ENCODE measurements at places on chromosomes 3 and 15.
A peak's percentile ranks its signal among the peaks of the same experiment; 100 is the strongest.

DNA sequence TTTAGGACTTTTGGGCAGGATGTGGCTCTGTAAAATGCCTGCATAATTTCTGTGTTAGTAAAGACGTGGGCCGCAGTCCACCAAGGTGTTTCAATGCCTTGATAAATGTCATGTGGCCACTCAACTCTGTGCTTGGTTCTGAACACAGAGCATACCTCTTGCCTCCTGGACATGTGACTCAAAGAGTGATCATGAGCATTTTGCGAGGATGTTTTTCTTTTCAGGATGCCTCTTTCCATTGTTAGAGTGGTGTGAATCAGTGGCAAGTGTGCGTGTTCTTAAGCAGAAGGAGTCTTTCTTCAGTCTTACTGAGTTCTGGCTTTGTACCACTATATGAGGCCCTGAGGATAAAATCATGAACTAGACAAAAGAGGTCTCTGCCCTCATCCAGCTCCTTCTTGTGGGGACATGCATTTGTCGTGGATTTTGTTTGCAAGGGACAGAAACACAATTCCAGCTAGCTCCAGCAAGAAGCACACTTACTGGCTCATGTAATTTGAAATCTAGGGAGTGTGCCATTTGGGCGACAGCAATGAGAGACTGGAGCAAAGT lies 363.4 kb downstream of the LRTM1 start:
- no peak for DNase-seq

DNA sequence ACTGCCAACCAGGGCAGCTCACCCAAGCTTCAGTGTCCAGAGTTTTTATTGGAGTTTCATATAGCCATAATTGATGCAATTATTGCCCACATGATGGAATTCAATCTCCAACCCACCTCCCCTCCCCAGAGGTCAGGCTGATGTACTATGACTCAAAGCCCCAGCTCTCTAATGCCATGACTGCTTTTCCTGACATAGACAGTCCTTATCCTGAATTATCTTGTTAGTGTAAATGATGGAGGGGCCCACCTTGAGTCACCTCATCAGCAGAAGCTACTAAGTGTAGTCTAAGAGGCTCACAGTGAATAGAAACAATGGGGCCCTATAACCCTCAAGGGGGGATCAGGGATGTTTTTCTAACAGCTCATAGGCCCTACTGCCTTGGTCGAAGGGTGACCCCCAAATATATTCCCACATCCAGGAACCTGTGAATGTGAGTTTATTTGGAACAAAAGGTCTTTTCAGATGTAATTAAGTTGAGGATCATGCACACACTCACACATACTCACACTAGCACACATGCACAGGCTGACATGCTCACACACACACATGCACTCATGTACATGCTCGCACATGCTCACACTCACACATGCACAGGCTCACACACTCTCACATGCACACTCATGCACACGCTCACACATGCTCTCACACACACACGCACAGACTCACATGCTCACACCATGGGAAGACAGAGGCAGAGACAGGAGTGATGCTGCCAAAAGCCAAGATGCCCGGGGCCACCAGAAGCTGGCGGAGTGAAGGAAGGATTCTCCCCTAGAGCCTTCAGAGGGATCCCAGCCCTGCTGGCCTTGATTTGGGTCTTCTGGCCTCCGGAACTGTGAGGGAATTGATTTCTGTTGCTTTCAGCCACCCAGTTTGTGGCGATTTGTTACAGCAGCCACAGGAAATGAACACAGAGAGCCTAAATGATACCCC lies 131.2 kb upstream of the SMAD3 start:
- DNase-seq: no peak

- DNase-seq: no peak
These were observed 6.8 kb upstream of the MOBP start for GRCh38 chr3:39460677-39461076.

DNA sequence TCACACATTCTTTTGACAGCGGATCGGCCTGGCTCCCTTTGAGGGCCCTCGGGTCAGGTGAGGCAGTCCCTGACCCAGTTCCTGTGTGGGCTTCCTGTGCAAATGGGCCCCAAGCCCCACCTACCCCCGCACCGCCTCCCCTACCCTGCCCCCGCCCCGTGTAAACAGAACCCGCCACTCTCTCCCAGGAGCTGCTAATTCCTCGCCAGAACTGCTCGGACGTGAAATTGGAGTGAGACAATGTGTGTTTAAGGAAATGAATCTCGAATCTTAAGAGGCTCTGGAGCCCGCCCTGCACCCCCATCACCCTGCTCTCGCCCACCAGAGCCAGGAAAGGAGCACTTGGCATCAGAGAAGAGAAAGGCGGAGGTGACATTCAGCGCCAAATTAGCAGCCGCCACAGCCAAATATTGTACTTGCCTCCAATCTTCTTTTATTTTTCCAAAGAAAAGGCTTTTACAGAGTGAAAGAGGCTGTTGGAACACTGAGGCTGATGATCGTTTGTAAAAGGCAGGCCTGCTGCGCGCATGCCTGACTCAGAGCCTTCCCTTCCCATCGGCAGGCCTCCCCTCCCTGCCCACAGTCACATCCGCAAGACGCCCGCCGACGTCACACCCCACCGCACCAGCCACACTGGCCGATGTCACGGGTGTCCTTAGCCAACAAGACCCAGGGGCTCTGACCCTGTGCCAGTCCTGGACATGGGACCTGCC lies 53.1 kb downstream of the CACNA2D2 start:
- peak; percentile 73 for DNase-seq

GRCh38 chr3:161389445-161390035 lies 18.2 kb upstream of the SPTSSB start:
- no peak for DNase-seq

DNA sequence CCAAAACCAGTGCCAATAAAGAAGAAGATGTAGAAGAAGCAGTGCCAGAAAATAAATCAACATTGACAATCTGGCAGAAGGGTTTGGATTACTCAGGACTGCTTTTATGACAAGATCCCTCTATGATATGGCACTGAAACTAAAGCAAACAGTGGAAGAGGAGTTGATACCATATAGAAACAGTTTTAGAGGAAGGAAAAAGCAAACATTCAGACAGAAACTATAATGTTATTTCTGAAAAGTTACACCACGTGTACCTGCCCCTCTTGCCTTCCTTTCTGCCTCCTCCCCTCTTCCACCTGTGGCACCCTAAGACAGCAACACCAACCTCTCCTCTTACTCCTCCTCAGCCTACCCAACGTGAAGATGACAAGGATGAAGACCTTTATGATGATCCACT lies 63.0 kb downstream of the SFMBT1 start:
- DNase-seq: no peak

DNA sequence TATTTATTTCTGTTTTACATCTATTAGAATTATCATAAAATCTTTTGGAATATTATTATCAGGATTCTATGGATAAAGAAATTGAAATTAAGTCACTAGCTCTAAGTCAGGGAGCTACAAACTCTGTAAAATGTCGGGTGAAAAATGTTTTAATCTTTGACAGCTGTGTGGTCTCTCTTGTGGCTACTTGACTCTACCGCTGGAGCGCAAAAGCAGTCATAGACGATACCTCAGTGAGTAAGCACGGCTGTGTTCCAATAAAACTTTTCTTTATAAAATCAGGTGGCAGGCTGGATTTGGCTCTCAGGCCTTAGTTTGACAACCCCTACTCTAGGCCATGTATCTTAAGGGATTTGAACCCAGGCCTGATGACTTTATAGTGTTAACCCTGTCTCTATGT lies 88.5 kb upstream of the PFN2 start:
- no peak for DNase-seq

- no peak for DNase-seq
These were observed 62.3 kb upstream of the IGF1R start for GRCh38 chr15:98586066-98586465.

GRCh38 chr3:143184099-143184498 lies 64.5 kb downstream of the CHST2 start:
- no peak for DNase-seq

DNA sequence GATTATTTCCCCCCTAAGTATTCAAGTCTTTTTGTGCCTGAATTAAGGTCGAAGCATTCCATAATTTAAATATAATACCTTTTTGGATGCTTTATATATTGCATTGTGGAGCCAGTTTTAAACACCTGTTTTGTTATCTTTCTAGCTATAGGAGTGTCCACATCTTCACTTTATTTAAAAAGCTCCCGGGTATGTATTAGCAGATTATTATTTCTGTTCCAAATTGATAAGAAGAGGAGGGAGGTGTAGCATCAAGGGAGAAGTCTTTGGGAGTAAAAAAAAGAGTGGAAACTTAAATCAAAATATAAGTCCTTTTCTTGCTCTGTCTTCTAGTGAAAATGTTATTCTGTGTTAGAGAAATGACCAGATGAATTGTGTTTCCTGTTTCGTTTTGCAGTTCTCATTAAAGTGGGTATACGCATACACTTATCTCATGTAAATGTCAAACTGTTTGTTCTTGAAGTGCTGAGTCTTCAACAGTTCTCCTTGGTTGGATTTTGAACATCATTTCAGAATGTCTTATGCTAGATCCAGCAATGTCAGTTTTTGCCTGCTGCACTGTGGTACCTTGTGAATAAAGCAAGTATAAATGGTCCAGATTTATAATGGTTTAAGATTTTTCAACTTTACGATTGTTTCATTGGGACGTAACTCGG lies 105.8 kb downstream of the FNDC3B start:
- no peak for DNase-seq

DNA sequence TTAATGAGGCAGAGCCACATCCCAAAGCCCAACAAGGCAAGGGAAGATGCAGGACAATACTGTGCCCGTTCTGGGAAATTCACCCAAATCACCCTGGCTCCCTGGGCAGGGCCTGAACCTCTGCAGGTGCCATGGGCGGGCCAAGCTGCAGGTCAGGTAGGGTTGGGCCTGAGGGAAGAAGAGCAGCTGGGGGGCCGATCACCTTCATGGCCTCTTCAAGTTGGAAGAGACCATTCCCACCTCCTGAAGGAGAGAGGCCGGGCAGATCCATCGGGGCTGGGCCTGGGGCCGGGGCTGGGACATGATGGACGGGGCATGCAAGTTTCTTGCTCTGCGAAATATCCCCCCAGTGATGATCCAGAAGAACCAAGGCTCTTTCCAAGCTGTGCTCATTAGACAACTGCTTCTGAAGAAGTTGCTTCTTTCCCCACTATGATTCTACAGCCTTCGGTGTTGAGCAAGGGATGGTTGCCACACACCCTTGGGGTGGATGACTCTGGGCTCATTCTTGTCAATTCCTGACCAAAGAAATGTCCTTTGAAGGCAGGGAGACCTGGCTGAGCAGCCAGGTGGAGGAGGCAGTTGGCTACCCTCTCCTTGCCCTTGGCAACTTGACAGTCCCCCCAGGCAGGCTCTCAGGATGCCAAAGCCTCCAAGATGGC lies 38.2 kb downstream of the KLHL25 start:
- DNase-seq: no peak

DNA sequence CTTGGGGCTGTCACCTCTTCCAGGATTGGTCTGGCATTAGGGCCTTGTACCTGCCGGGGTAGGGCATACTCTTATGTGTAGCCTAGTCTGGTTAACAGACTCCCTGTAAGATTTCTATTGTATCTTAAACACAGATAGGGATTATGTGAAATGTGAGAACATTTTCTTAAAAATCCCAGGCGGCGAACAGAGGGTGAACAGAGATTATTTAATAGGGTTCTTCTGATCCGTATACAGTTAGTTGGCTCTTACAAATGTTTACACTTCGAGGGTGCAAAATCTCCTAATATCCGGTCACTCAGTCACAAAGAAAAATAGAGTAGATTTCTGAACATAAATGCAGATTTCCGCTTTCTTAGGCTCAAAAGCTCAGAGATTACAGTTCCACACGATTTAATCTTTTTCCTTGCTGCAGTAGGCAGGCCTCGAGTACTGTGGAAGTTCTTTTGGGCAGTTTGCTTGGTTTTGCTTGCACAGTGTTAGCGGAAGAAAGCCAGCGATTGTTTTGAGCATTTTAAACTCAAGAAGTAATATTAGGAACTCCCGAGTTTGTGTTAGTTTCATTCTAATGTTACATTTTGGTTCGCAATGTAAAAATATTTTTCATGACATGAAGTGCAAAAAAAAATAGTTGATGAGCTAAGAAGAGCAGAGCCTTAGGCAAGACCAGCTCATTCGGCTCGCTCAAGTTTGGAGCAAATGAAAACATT lies 993 bp downstream of the PLCL2 start:
- no peak for DNase-seq

DNA sequence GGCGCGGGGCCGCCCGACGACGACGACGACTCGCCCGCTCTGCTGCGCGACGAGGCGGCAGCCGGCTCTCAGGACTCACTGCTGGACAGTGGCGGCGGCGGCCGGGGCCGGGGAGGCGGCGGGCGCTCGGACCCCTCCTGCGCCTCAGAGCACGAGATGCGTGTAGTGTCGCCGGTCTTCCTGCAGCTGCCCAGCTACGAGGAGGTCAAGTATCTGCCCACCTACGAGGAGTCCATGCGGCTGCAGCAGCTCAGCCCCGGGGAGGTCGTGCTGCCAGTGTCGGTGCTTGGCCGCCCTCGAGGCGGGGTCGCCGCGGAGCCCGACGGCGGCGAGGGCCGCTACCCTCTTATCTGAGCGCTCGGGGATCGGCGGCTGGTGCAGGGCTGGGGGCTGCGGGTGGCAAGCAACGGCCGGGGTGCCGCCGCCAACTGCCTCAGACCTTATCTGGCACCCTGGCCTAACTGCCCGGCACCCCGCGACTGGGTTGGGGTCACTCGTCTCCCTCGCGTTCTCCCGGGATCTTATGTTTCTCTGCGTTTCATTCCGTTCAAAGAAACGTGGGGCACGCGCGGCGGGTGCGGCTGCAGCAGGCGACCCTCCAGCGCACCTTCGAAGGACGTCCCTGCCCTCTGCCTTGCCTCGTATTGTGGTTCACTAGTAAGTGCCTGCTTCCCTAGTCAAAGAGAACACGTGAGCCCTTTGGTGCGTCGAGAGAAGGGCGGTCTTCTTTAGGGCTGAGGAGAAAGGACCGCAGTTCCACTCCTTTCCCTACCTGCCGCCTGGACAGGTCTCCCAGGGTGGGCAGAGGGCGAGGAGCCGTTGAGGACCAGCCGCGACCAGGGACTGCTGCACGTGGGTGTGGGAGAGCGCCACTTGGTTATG lies 1.0 kb downstream of the C3orf80 start:
- no peak for DNase-seq
